ENCODE measurements at places on chromosomes 4 and X. TPM values are rescaled to one million over a fixed set of nuclear protein-coding genes. Genes with fewer than 3 reads are reported as not detected.

SH3D19 gene
- total RNA-seq = not detected

CTSO gene
- 4.7 TPM for total RNA-seq

- no peak overlapping the region for H3K27ac ChIP-seq
- H3K4me3 ChIP-seq = no peak overlapping the region
- DNase-seq = no peak
- no peaks in the 10 kb centered on the region for H3K27me3 ChIP-seq
These were observed 88.3 kb downstream of the IL15 start for GRCh38 chr4:141724646-141725045.

FOXO4 gene
- 6.0 TPM for total RNA-seq

- H3K27ac ChIP-seq = no peak overlapping the region
- H3K4me1 ChIP-seq = no peaks in the 10 kb centered on the region
- H3K36me3 ChIP-seq = no peaks in the 10 kb centered on the region
- H3K27me3 ChIP-seq = no peaks in the 10 kb centered on the region
- H3K4me3 ChIP-seq = no peak overlapping the region
These were observed 95.4 kb upstream of the PLAC1 start for GRCh38 chrX:134753718-134754008.

DDX53 gene
- total RNA-seq = not detected

Measured in activated naive CD8-positive, alpha-beta T cell treated with anti-CD3 and anti-CD28 coated beads for 36 hours (primary cell).